Adipose tissue (tissue), 3 donors: ENCODE measurements at places on chromosomes 11 and 22. TPM values are rescaled to one million over a fixed set of nuclear protein-coding genes. Genes with fewer than 3 reads are reported as not detected.

The SLC37A4 gene
- 7.4 TPM for polyA plus RNA-seq

The OR51V1 gene
- polyA plus RNA-seq, result not detected

The CDHR5 gene
- not detected for polyA plus RNA-seq

The GPHA2 gene
- polyA plus RNA-seq, result not detected

The XKR3 gene
- not detected for polyA plus RNA-seq

The PNPLA5 gene
- not detected for polyA plus RNA-seq

The E2F8 gene
- polyA plus RNA-seq, result 2.2 TPM

The NLRP14 gene
- polyA plus RNA-seq, result not detected

The STK33 gene
- polyA plus RNA-seq, result 4.1 TPM
